ENCODE measurements at places on chromosomes 13 and 19. TPM values are rescaled to one million over a fixed set of nuclear protein-coding genes. Genes with fewer than 3 reads are reported as not detected.
A peak's percentile ranks its signal among the peaks of the same experiment; 100 is the strongest.

LHFPL6 gene
- total RNA-seq: 3.9 TPM

KLK4 gene
- total RNA-seq: not detected

CYP4F11 gene
- not detected for total RNA-seq

IZUMO2 gene
- 0.81 TPM for total RNA-seq

NCAN gene
- total RNA-seq: 1.5 TPM

CD209 gene
- not detected for total RNA-seq

PSG6 gene
- not detected for total RNA-seq

CGB5 gene
- total RNA-seq: not detected

SLC7A9 gene
- not detected for total RNA-seq

TMEM59L gene
- 12.0 TPM for total RNA-seq

NOVA2 gene
- total RNA-seq: 8.8 TPM

GRCh38 chr13:98364647-98365046 is 187.6 kb upstream of the RNF113B start:
- no peak for DNase-seq

GRCh38 chr13:32314271-32315237 is 609 bp downstream of the ZAR1L start:
- no peak for DNase-seq

- peak; percentile 22 for DNase-seq
These were observed 2.7 kb downstream of the MKNK2 start for GRCh38 chr19:2048104-2048958.

DNA sequence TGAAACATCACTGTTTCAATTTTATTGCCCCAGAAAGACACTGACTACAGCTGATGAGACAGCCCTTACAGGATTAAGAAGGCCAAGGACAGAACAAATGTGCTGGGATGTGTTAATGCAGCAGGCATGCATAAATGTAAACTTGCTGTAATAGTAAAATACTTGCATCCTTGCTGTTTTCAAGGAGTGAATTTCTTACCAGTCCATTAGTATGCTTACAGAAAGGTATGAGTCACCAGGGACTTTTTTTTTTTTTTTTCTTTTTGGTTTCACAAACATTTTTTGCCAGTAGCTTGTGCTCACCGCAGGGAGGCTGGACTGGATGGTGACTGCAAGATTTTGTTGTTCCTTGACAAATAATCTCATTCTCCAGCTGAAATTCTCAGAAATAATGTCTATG is 55.1 kb downstream of the GPR180 start:
- DNase-seq: no peak

- no peak for DNase-seq
These were observed 986.5 kb downstream of the PCDH17 start for GRCh38 chr13:58617880-58618665.

DNA sequence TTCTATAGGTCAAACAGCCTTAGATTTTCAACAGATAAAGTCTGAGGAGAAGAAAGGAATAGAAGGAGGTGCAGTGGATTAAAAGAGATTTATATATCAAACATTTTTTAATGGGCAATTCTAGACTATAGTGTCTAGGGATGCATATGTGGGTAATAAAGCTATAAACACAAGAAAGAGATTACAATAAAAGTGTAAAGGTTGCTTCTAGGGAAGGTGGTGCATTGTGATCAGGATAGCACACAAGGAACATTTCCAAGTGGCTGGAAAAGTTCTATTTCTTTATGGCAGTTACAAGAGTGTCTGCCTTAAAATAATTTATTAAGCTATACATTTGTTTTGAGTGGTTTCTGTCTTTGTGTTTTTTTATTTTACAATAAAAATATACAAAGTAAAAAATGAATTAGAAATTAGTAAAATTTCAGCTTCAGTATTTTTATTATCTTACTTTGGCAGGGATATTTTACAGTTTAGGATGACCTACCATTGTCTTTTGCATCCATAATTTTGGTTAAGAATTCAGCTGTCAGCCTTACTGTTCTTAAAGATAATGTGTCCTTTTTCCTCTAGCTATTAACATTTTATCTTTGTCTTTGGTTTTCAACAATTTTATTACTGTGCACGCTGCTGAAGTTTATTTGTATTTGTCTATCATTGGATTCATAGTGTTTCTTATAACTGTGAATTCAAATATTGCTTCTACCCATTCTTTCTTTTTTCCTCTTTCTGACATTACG is 221.8 kb downstream of the LACC1 start:
- no peak for DNase-seq

DNA sequence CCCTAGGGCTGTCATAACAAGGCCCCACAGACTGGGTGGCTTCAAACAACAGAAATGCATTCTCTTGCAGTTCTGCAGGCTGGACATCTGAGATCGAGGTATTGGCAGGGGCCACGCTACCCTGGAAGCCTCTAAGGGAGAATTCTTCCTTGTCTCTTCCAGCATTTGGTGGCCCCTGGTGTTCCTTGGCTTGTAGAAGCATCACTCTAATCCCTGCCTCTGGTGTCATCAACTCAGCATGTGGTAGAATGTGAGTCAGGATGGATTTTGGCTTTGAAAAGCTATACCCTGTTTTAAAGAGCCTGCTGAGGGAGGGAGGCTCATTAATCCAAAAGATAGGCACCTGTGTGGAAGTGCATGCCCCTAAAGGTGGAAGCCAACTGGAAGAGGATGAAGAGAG is 7.9 kb upstream of the GGACT start:
- DNase-seq: no peak

DNA sequence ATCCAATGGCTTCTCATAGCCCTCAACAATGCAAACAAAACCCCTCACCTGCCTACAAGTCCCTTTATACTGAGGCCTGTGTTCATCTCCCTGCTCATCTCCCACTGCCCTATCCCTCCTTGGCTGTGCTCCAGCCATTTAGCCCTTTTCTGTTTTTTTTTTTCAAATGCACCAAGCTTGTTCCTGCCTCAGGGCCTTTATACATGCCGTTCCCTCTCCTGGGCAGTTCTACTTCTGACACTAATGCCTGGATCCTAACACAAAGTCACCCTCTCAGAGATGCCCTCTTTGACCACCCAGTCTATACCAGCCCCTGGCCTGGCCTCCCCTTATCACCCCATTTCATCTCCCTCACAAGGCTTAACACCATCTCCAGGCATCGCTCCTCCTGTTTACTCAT is 26.9 kb downstream of the ZNF574 start:
- DNase-seq: no peak

DNA sequence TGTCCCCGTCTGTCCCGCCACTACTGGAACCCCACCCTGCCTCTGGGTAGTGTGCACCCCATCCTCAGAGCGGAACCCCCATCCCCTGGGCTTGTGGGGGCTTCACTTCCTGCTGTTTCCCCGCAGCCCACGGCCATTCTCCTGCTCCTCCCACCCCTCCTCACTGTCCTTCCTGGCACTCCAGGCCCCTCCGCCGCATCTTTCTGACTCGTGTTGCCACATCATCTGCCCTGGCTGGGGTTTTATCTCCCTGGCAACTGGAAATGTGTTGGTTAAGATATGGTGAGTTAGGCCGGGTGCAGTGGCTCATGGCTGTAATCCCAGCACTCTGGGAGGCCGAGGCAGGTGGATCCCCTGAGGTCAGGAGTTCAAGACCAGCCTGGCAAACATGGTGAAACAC is 37.3 kb downstream of the KDM4B start:
- no peak for DNase-seq

DNA sequence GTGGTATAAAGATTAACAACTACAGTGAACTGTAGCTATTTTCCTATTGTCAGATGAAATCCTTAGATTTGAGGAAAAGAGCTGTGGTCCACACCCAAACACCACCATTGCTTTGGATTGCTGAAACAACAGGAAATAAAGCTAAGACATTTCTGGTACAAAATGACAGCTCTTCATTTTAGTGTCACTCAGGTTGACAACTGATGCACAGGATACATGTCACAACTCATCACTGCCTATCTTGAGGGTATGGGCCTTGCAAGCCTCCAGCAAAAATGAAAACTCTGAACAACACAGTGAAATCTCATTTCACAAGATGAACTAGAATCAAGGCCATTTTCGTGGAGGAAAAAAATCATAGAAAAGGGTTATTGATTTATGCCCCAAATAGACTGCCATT is 339.7 kb downstream of the ITGBL1 start:
- DNase-seq: no peak

- DNase-seq: no peak
These were observed 66.7 kb upstream of the FNDC3A start for GRCh38 chr13:48909056-48909389.

- no peak for DNase-seq
These were observed 442 bp downstream of the REXO1 start for GRCh38 chr19:1847684-1848398.

DNA sequence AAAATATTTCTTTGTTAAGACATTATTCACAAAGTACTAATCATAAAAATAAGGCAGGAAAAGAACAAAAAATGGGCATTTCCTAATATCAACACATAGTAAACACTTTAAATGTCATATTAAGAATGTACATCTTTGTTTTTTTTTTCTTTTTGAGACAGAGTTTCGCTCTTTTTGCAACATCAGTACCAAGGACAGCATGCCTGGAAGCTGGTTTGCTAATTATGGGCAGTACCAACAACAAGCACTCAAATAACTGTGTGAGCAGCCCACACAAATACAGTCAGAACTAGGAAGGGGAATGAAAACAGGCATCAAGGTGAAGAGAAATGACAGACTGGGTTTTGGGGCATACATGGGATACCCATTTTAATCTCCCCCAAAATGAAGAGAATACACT is 788.0 kb upstream of the SLITRK1 start:
- DNase-seq: no peak

DNA sequence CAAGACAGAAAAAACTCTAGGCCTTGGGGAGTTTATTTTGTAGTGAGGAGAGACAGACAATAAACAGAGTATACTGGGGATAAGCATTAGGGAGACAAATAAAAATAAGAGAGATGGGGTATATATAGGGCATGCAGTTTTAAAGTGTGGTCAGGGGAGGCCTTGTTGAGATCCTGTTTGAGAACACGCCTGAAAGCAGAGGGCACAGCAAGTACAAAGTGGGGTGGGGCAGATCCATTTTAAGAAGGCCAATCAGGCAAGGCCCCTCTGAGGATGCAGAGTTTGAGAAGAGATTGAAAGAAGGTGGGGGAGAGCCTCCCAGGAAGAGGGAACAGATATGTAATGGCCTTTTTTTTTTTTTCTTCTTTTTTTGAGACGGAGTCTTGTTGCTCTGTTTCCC is 2.1 kb downstream of the PPP2R1A start:
- DNase-seq: no peak

DNA sequence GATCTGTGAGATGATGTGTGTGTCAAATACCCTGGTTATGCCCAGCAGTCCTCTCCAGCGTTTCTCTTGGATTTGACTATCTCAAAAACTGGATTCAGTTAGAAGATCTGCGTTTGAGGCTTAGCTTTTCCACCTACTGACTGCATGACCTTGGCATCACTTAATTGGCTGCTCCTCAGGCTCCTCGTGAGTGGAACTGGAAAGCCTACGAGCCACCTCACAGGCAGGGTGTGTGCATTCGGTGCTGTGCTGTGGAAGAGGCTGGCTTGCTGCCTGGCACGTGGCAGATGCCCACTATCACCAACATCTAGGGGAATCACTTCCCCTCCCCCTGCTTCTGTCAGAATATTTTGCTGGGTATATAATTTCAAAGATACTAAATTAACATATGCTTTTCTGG is 25.6 kb downstream of the FLT1 start:
- DNase-seq: no peak

- DNase-seq: no peak
These were observed 250.9 kb downstream of the DLEU7 start for GRCh38 chr13:50592412-50593155.

DNA sequence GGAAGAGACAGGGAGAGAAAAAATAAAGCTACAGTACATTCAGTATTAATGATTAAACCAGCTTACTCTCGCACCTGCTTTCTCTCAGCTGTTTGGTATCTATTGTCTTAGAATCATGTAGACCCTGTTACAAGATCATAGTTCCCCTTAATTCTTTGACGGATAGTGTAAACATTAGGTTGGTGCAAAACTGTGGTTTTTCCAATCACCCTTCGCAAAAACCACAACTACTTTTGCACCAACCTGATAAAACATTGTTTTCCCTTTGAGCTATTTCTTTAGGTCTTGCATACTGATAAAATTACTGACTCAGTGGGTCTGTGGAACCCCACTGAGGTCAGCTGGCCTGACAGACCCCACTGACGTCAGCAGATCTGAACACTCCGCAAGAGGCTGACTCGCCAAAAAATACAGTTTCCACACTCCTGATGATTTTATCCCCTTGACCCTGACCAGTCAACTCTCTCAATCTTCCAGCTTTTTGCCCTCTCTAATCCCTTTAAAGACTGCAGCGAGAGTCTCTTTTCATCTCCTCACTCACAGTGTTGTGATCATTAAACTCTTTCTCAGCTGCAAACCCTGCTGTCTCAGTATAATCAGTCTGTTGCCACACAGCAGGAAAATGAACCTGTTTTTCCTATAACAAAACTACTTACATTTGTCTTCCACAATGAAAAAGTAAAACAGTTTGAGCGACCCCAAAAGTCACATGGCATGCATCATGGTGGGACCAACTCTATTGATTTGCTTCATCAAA is 123.9 kb downstream of the SLITRK6 start:
- no peak for DNase-seq

DNA sequence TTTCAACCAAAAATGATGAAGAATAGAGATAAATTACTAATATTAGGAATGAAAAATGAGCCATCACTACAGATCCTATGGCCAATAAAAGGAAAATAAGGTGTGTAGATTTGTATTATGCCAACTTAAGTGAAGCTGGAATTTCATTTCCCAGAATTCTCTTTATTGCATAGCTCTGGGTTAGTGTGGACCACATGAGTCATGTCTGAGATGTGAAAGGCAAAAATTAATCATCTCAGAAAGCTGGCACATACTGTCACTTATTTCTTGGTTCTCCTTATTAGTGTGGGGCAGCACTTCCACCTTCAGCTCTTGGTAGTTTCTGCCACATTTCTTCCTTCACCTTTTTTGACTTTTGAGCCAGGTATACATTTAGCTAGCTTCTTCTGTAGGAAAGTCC is 82.6 kb downstream of the KATNAL1 start:
- DNase-seq: no peak

DNA sequence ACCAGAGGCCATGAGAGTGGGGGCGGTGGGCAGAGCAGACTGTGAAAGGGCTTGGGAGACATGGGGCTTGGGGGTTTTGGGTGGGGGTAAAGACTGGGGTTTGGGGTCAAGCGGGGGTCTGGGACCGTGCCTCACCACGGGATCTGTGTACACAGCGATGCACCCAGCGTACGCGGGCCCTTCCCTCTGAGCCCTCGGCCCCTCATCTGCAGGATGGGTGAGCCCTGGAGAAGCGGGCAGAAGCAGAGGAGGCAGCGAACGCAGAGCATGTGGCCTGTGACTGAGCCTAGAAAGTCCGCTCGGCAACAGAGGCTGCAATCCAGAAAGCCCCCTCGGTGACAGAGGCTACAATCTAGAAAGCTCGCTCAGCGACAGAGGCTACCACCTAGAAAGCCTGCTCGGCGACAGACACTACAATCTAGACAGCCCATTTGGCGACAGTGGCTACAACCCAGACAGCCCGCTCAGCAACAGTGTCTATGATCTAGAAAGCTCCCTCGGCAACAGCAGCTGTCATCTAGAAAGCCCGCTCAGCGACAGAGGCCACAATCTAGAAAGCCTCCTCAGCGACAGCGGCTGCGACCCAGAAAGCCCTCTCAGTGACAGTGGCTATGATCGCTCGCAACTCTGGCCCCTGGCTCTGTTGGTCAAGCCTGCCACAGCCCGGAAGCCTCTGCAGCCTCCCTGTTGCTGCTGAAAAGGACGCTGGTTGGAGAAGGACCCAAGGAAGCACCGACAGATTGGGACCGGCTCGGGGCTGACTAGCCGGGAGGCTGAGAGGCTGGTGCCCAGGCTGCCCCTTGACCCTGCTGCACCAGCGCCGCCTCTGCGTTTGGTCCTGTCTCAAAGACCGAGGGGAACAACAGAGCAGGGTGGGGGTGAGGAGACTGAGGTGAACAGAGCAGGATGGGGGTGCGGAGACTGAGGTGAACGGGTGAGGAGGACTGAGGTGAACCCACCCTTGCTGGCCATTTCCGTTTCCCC is 68.6 kb downstream of the SPACA7 start:
- peak; percentile 21 for DNase-seq

Data from H9 (cell line).